Right cardiac atrium (tissue), 5 donors: ENCODE measurements at places on chromosomes 2 and 18. TPM values are rescaled to one million over a fixed set of nuclear protein-coding genes. Genes with fewer than 3 reads are reported as not detected.

GRCh38 chr2:241163601-241164118 is 13.4 kb downstream of the PPP1R7 start:
- no peak for DNase-seq

PKDCC gene
- total RNA-seq = 132 TPM

- no peak for DNase-seq
Measured at GRCh38 chr2:222888716-222889115, 27.9 kb downstream of the ACSL3 start.

GRCh38 chr18:61635901-61636528 is 256.8 kb downstream of the RNF152 start:
- peak; percentile 62 for DNase-seq
